ENCODE measurements at places on chromosomes 3 and 15.

- no peak for DNase-seq
Observed at GRCh38 chr3:194040516-194041273, 95.3 kb upstream of the HES1 start.

- DNase-seq = no peak
Observed at GRCh38 chr3:43022121-43022520, 43.0 kb downstream of the GASK1A start.

DNA sequence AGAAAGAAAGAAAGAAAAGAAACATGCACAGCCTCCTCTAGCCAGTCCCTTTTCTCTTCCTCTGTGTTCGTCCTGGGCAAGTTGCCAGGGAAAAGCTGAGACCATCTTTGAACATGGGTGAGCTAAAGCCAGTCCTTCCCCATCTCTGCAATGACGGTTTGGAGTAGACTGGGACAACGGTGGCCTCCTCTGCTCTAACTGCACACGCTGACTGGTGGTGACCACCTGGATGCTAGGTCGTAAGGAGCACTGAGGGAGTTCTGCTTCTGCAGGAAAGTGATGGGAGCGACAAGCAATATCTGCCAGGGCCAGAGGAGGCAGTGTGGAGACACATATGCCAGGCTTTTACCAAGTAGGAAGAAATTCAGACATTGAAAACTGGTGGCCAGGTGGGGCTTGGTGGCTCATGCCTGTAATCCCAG is 111.7 kb downstream of the NUP210 start:
- no peak for DNase-seq

DNA sequence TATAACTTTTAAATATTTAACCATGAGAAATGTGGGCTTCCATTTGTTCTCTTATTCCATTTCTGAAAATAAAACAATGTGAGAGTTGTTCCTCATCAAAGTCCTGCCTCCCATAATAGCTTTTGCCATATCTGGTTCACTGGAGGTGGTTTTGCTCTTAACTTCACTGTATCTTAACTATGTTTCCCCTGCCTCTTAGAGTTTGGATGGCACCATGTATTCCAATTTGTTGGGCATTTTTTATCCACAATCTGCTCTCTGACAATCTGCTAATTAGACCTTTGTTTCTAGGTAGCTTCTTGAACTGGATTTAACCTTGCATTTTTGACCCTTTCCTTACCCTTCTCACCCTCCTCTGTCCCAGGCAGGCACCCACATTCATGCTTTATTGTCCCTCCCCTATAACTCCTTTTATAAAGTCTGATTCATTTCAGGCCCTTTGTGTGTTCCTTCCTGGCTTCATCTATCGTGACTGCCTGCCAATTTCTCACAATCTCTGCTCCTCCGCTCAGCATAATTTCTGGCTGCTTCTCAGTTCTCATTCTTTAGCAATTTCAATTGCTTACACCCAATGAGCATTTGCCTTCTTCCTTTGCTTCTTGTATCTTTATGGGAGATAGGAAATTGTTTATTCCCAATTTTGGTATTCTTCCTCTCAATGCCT is 144.2 kb upstream of the ARHGEF26 start:
- DNase-seq = no peak

DNA sequence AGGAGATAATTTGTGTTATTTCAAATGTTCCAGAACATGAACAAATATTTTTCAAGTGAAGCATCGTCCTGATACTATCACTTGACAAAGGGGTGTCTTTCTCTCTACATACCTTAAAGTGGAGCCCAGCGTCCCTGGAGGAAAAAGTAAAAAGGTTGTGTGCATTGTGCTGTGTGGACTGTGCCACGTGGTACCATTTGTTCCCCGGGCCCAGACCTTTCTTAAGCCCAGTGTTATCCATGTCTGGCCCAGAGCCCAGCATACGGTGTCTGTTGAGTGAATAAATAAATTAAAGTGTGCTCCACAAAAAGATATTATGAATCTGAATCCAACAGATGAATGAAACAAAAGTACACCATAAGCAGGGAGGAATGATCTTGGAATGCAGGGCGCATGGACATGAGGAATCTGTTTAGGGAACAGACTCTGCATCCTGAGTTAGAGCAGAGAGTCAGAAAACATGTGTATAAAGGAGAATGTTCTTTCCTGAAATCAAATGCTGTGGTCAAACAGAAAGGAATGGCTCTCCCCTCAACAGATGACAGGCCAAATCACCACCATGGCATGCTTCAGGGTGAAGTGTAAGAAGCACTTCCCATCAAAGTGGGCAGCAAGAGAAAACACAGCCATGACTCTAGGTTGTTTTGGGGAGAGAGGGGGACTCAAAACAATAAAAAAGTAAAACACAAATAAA is 8.1 kb upstream of the PRSS50 start:
- DNase-seq = no peak

- DNase-seq = no peak
Observed at GRCh38 chr3:183619624-183620251, 15.7 kb upstream of the KLHL24 start.

DNA sequence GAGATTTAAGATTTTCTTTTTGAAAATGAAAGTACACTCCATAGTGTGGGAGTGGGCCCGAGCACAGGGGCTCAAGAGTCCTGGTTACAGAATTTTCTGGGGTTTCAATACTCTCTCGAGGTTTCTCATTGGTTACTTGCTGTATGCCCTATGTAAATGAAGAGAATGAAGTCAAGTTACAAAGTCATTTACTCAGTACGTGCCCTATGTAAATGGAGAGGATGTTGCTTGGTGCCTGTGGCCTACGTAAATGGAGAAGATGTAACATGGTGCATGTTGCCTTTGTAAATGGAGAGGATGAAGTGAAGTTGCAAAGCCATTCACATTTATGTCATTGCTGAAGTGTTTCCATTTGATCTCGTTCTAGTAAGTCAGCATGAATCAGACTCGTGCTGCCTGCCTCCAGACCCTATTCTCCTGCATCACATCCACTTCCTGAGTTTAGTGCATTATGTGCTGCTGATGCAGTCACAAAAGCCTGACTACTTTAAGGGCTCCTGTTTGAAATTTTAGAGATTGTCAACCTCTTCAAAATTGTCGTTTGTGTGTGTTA is 302.0 kb downstream of the ZBBX start:
- no peak for DNase-seq

- DNase-seq = no peak
Observed at GRCh38 chr15:39579487-39580116, 1.3 kb upstream of the THBS1 start.

DNA sequence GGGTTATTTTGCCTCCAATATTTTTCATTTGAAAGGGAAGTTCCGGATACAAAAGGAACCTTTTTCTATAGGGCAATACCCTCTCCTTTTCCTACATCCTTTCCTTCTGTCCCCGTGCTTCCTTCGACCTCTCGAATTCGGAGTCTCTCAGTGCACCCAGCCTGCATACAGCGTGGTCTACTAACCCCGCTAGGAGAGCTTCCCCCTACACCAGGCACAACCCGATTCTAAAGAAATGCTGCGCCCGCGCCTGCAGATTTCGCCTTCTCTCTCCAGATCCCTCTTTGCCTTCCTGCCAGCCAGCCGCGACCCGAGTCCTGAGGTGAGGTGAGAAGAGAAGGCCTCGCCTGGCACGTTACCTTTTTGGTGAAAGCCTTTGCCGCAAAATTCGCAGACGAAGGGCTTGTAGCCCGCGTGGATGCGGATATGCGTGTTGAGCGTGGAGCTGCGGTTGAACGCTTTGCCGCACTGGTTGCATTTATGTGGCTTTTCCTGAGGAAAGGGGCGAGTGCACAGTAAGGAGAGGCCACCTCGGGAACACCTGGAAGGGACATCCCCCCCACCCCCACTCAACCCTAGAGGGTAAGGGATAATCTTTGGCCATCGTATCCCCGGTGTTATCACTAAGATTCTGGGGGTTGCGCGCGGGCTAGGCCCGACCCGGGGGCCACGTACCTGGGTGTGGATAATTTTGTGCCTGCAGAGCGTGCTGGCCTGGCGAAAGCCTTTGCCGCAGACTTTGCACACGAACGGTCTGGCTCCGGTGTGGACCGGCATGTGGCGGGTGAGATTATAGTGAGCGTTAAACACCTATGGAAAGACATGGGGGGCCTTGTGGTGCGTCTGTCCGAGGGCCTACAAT is 2.3 kb downstream of the FEZF2 start:
- no peak for DNase-seq

DNA sequence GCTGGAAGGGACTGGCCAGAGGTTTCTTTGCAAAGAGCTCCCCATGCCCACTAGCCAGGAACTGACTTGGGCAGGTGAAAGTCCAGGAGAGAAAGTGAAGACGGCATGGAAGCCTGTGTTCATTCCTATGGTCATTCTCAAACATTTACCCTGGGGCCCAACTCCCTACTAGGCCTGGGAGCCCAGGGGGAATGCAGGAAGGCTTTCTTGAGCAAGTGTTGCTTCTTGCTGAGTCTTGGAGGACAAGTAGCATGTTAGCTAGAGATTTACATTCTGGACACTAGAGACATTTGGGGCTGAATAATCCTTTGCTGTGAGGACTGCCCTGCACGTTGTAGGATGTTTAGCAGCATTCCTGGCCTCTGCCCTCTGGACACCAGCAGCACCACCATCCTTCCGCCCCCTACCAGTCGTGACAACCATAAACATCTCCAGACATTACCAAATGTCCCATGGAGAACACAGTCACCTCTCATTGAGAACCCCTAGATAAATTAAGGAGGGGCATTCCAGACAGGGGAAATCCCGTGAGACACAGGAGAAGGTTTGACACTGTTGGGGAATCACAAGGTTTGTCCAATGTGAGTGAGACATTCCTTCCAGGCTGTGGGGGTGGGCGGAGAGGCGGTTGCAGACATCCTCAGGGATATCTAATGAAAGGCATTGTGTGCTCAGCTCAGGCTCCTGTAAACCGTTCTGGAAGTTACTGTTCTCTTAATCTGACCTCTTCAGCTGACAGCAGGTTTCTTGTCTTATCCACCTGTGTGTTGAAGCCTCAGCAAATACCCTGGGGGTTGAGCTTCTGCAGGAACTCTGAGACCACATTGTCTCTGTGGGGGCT is 236.2 kb downstream of the TLE3 start:
- DNase-seq = no peak

DNA sequence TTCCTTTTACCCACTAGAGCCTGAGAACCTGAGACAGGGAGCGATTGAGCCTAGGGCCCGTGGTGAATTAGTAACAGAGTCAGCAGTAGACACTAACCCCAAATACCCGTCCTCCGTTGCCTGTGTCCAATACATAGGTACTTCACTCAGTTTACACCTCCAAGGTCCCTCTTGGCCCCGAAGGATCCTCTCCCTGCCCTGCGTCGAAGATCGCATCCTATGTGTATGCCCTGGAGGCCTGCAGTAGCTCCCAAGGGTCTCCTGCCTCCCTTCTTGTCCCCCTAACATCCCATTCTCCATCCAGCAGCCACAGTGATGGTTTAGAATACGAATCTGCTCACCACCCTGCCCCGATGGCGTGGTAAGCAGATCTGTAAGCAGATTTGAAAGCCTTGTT is 67.0 kb downstream of the ISG20 start:
- DNase-seq = no peak

DNA sequence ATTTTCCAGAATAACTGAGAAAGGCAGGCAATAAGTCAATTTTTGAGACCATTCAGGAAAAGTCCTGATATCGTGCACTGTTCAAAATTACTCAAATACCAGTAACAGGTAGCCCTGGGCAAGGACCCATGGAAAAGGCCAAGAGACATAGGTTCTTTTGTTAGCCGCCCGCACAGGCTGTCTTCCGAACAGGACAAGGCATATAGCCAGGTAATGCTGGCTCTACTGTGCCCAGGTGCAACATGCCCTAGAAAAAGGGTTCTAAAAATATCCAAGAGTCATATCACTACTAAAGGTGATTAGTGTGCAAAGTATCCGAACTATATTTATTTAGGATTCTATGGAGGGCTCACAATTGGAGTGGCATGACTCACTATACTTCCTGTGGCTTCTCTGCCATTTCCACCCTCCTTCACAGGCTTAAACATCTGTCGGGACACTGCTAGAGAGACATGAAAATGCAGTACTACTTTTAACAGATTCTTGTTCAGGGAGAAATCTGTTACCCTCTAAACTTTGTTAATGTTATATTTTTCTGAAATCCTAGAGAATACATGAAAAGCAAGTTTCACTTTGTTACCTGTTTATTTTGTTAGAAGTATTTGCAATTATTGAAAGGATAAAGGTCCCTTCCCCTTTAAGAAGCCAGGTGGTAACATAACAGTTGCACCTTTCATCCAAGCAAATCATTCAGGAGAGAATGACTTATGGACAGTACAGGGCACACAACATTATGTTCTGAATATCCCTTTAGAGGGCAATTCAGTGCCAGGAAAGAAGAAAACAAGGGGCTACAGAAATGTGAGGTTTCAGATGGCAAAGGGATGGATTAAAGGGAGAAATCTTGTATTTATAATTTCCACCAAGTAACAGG is 293.3 kb upstream of the THBS1 start:
- DNase-seq = no peak

Data from stimulated activated CD4-positive, alpha-beta T cell treated with anti-CD3 and anti-CD28 coated beads, Interleukin-4, amount 100 ng/mL, for 4 hours (primary cell).